ENCODE measurements at places on chromosomes 12 and 14. TPM values are rescaled to one million over a fixed set of nuclear protein-coding genes. Genes with fewer than 3 reads are reported as not detected.

- no peak for DNase-seq
These were observed 137.4 kb downstream of the TPH2 start for GRCh38 chr12:72075891-72076557.

DNA sequence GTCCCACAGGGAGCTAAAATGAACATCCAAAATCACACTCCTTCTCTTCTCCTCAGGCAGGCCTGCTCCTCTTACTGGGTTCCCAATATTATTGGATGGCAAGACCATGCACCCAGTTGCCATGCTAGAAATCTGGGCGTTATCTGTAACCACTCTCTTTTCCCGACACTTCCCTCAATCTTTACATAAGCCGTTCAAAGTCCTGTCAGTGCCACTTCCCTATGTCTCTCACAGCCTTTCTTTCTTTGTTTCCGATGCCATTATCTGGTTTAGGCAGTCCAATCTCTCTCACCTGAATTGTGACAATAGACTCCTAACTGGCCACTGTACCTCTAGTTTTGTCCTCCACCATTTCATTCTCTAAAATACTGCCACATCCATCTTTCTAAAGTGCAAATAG, 24.1 kb downstream of the SNRPF start:
- DNase-seq, result no peak

GRCh38 chr12:47752121-47752520, 6.6 kb downstream of the RAPGEF3 start:
- DNase-seq, result no peak

GRCh38 chr14:71891185-71891584, 41.0 kb upstream of the RGS6 start:
- DNase-seq, result no peak

GRCh38 chr12:67043771-67044170, 225.4 kb upstream of the CAND1 start:
- DNase-seq, result no peak

DNA sequence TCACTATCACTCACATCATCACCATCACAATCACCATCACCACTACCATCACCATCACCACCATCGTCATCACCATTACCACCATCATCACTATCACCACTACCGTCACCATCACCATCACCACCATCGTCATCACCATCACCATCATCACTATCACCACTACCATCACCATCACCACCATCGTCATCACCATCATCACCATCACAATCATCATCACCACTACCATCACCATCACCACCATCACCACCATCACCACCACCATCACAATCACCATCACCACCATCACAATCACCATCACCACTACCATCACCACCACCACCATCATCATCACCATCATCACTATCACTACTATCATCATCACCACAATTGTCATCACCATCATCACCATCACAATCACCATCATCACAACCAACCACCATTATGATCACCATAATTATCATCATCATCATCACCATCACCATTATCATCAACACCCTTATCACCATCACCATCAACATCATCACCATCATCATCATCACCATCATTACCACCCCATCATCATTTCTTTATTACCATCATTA, 90.8 kb downstream of the DICER1 start:
- no peak for DNase-seq

GRCh38 chr12:3757261-3757660, 4.4 kb upstream of the CRACR2A start:
- no peak for DNase-seq

- no peak for DNase-seq
These were observed 120.3 kb downstream of the TMEM30B start for GRCh38 chr14:61160798-61161197.

Gene IRAK3
- total RNA-seq, result 2.4 TPM

Gene SETD1B
- total RNA-seq, result 31.2 TPM
